ENCODE measurements at places on chromosomes 4 and X.

- no peak for DNase-seq
These were observed 65.9 kb upstream of the CBLL2 start for GRCh38 chrX:22206781-22207180.

DNA sequence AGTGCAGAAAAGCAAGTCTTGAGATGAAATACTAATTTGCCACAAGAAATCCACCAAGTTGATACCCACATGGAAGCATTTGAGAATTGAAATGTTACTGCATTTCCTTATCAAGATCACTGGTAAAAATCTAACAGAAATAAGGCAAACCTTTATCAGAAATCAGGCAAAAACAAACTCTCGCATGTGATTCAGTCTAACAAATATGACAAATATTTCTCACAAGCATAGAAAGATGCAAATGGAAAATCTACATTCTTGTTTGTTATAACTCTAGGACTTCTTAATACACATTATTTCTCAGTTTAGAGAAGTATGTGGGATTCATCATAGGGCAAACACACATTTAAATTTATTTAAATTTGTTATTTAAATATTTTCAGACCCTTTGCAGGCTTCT is 52.9 kb downstream of the TXK start:
- DNase-seq: no peak

- DNase-seq: no peak
These were observed 18.7 kb downstream of the TMEM150C start for GRCh38 chr4:82543131-82543530.

DNA sequence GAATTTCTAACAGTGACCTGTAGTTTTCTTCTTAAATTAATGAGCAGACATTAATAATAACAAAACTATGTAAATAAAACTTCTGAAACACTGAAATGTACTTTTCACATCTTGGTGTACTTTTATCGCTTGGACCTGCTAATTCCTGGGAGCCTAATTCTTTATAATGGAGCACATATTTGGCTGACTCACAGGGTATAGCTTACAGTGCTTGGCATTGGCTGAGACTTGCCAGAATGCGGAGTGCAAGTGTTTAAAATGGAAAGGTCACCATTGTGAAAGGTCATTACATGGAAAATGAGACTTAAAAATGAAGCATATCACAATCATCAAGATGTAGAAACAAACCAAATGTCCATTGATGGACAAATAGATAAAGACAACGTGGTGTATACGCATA is 137.3 kb upstream of the PDLIM3 start:
- DNase-seq: no peak

DNA sequence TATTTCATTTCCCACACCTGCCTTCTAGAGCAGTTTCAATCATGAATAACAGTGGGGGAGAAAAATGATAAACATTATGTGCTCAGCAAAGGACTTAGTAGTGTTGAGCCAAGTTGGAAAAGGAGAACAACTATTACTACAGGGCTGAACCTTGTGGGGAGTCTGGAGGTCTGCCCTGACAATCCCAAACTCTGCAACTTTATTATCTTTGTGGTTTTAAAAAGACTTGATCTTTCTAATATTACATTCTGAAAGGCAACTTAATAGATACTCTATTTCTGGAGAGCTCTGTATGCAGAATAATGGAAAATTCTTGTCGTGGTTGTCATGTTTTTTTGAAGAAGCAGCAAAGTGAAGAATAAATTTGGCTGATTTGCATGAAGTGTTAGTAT is 116.1 kb downstream of the SPCS3 start:
- DNase-seq: no peak

DNA sequence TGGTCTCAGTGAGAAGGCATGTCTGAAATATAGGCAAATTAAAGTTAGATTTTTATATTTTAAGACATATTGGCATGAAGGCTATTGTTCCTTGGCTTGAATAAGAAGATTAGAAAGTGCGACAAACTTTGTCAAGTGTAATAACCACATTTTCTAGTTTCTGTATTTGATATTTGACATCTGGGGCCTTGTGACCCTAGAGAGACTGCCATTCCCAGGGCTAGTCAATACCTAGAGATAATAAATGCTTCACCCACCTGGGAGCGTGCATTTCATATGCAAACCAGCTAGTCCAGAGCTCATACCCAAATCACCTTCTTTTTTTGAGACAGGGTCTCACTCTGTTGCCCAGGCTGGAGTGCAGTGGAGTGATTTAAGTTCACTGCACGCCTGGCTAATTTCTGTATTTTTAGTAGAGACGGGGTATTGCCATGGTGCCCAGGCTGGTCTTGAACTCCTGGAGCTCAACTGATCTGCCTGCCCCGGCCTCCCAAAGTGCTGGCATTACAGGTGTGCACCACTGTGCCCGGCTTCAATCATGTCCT is 62.6 kb downstream of the COQ2 start:
- no peak for DNase-seq

GRCh38 chr4:169103966-169104412 is 93.9 kb upstream of the CBR4 start:
- DNase-seq: no peak

DNA sequence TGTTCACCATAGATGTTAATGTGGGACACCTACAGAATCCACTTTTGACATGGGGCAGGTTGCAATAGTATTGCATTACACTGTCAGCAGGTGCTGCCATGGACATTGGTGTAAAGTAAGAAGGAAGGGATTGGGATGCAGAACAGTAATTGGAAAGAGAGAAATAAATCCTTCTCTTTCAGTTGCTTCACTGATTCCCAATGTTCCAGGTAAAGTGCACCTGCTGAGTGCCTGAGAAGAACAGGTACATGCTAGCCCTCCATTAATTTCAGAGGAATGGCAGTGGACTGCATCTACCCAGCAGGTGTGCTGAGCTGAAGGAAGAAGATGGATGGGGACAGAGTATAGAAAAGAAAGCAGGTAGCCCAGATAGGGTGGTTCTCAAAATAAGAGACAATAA is 248.5 kb downstream of the TENM3 start:
- DNase-seq: no peak

DNA sequence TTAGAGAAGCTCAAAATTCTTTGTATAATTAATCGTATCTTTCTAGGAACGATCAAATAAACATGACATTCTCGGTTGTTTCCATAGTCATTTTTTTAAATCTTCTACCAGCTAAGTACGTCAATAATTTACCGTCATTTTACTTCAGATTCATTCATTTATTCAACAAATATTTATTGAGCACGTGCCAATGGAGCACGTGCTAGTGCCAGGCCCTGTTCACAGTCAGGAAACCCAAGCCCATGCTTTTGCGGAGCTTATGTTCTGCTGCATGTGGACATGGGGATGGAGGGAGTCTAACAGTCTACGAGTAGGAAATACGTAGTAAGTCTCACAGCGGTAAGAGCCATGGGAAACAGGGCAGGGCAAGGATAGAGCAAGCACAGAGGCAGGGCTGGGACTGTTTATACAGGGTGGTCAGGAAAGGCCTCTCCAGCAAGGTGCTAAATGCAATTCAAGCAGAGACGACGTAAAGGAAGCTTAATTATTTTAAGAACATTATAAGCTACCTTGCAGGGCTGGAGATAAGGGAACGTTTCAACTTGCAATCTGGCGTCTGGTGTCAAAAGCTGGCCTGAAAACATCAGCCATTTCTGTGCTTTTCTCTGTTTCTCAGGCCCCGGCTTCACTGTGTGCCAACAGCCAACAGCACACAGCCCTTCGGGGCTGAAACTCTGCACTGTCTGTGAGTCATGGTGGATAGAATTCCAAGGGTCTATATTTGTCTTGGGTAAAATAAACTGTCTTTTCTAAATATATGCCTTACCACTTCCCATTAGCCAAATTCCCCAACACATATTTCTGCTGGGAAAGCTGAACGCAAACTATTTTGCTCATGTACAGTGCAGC is 517.1 kb upstream of the ZFP42 start:
- DNase-seq: no peak

DNA sequence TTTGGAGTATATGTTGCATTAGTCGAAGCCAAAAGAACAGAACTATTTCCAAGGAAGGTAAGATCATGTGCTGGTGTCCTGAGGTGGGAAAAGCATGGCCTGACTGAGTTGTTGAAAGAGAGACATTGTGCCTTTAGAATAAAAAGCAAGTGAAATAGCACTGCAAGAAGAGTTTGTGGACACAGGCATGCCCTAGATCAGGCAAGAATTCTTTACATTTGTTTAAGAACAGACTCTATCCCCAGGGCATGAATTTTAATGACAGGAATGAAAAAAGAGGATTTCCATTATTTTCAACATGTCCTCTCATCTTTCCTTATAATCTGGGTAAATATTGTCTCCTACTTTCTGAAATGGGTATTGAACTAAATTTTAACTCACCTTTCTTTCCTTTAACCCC is 516.2 kb upstream of the GALNT7 start:
- DNase-seq: no peak

GRCh38 chr4:182671231-182671630 is 246.0 kb downstream of the DCTD start:
- DNase-seq: no peak

DNA sequence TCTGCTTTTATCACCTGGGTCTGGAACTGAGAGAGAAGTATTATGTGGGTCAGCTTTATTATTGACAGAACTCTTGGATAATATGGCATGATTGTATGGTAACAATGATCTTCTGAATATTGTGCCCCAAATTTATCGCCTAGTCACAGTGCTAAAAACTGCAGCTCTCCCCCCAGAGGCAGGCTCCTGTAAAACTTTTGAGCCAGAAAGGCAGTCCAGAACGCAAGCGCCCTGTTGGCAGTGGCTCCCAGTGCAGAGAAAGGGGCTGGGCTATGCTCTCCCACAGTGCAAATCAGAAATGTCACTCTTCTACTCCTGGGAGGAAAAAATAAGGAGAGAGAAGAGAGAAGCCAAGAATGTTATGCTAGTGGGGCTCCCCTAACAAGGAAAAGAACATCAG is 50.5 kb downstream of the HELT start:
- DNase-seq: no peak

GRCh38 chrX:13786048-13786447 is 30.8 kb downstream of the GPM6B start:
- no peak for DNase-seq

DNA sequence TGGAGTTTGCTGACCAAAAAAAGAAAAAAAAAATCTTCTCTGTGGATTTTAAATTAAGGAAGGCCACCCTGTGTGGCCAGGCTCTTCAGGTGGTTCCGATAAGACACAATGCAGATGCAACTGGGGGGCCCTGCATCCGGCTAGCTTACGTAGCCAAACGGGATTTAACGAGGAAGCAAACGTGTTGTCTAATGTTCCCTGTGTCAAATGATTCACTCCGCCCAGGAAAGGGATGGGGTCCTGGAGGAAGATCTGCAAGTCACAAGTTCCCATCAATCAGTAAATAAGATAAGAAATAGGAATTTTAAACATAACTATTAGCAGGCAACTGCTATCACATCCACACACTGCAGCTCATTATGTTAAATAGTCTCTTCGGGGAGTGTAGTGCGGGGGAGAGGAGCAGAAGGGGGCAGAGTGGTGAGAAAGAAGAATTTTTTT is 216.4 kb upstream of the GYPA start:
- no peak for DNase-seq

DNA sequence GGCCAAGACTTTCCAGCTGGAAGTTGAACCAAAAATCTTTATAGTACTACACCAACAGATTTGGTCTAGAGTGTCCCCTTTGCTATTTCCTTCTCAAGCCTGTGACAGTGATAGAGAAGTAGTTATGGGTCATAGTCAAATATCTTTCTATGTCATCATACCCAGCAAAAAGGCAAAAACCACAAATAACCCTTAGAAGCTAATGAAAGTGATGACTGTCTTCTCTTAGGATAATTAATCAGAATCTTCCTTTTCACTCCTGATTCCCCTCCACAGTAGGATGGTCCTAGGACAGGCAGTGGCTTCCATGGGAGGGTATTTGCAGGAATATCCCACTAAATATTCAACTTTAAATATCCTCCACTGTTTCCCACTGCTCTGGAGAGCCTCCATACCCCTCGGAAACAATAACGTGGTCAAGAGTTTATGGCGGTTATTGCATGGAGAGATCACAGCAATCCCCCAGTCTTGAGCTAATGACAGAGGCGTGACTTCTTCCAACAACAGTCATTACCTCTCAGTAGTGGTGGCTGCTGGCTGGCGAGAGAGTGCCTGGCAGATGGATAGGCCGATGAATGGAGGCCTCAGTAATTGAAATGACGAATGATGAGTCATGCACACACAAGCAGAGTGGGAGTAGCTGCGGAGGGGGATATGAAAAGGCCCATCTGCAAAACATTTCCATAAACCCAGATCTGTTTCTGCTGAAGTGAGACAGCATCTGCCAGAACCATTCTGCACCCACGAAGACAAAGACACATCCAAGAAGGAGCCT is 154.9 kb downstream of the STK32B start:
- DNase-seq: no peak

GRCh38 chr4:25890571-25891485 is 23.2 kb upstream of the SMIM20 start:
- no peak for DNase-seq

- no peak for DNase-seq
These were observed 49.6 kb downstream of the MAP7D2 start for GRCh38 chrX:20066968-20067708.

DNA sequence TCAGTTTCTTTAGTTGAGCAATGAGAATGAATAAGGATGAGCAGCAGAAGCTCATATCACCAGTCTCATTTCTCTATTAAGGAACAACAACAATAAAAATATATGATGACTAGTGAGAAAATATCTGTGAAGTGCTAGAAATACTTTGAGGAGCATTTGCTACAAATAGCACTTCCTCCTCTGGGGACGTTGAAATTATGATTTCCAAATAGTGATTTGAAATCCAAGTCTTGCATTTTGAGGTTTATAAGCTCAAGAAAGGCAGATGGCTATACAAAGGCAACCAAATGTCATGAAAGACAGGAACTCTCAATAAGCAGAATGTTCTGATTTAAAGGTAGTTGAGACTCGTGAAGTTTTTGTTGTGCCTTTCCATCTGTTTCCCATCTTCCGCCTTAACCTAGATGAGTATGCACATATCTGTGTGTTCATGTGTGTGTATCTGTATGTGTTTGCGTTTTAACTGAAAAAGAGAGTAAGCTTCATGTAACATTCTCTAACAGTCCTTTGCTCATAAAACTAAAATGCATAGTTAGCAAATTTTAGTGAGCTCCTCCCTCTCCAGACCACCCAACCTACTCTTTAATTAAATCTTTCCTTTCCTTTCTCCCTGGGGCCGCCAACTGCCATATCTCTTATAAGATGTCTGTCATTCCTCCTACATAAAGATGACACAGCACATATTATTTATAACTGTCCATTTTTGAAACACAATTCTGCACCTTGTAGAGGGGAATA is 222.6 kb upstream of the RASGEF1B start:
- DNase-seq: no peak

DNA sequence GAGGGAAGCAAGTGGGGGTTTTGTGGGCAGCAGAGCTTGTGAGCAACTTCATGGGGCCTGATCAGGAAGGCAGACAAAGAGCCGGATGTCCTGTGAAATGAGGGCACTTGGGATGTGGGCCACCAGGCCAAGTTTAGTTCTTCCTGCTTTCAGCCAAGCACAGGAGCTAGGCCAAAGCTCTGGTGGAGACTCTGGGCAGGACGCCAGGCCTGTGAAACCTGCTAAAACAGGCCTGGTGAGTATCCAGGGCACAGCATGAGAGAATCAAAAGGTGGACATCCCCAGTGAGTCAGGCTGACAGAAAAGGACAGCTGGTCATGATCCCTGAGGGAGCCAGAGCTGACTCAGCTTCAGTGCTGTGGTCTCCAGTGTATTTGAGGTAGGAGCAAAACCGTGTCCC is 95.7 kb downstream of the NPNT start:
- DNase-seq: no peak

All from neural crest cell (in vitro differentiated cells).